H4 (cell line): ENCODE measurements at places on chromosomes 4 and X. TPM values are rescaled to one million over a fixed set of nuclear protein-coding genes. Genes with fewer than 3 reads are reported as not detected.

DNA sequence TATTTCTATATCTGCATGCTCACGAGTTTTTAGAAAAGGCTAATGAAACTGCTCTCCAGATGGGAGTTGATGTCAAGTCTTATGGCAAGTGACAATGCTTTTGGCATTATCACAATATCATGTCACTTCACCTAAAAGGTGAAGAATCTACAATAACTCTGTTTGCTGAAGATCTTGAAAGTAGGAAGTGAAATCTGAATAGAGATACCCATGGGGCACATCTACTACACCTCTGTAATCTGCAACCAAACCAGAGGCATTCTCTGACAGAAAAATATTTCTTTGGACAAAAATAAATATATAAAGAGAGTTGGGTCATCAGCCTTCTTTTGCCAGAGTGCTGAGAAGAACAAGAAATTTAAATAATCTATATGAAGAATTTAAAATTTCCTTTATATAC, 3.9 kb upstream of the VAMP7 start:
- no peak for DNase-seq

- no peak for DNase-seq
Observed at GRCh38 chr4:7448036-7448435, 13.3 kb upstream of the PSAPL1 start.

DNA sequence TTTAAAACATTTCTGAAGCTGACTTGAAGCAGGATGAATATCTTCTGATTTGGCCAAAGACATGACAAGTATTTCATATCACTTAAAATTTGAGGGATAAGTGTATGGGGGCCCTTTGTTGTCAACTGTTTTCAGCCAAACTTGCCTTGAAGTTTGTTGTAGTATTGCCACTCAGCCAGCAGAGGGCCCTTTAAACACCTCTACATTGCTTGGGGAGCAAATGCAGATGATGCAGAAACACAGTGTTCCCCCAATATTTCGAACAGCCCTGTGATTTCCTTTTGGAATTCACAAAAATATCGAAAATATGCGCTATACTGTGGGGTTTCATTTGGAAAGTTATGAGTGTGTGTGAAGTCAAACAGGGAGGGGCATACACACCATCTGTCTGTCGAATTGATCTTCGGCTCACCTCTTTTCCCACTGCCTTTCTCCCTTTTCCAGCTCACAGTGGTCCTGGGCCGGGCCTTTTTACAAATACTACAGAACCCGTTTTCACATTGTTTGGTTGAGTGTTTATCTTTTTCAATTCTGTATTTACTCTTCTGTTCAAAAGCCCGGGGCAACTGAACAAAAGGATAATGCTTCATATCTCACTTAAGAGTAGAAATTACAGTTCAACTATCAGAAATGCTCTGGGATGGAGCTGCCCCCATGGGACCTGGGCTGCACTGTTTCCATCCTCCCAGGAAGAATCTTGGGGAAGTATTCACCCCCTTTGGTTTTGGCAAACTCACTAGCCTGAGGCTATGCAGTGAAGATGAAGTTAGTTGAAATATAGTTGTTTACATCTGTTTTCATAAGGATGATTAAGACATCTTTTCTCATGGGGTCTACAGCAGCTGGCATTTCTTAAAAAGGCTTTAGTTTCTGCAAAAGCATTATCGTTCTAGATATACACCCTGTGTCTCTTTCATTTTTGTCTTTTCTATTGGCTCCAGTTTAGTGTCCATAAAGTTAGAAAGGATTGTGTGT, 137.6 kb downstream of the EGF start:
- peak; percentile 14 for DNase-seq

DNA sequence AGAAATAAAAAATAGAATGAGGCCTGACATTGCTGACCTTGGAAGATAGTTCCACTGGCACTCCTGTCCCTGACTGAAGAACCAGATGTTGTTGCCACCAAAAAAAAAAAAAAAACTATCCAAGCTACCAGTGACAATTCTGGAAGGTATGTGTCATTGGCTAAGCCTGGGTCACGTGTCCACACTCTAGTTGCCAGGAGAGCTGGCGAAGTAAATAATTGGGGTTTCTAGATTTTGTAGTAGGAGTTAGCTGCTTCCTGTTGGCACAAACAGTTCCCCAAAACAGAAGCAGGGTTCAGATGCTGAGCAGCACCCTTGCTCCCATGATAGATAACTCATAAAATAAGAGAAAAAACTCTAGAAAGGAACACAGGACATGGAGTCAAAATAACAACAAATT, 20.5 kb downstream of the MND1 start:
- DNase-seq, result no peak

GRCh38 chr4:139665690-139666529, at the start of gene MGST2:
Gene MGST2, plus strand, starts transcription at chr4:139665819. Its CDS starts 201 bp downstream, at chr4:139666020.
- no peak for DNase-seq

GRCh38 chrX:48467281-48467761, 2.7 kb downstream of the SLC38A5 start:
- no peak for DNase-seq

GRCh38 chr4:15737255-15737654, 34.4 kb downstream of the BST1 start:
- no peak for DNase-seq

- no peak for DNase-seq
Observed at GRCh38 chrX:154304846-154305245, 9.3 kb downstream of the TKTL1 start.

DNA sequence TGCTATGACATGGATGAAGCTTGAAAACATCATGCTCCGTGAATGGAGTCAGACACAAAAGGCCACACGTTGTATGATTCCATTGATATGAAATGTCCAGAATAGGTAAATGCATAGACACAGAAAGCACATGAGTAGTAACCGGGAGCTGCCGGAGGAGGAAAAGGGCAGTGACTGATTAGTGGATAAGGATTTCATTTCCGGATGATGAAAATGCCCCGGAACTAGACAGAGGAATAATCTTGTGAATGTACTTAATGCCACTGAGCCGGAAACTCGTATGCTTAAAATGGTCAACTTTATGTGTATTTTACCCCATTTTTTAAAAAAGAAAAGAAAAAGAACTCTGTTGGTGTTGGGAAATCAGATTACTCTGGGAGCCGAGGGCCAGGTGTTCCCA, 112.7 kb upstream of the FAM9B start:
- no peak for DNase-seq

DNA sequence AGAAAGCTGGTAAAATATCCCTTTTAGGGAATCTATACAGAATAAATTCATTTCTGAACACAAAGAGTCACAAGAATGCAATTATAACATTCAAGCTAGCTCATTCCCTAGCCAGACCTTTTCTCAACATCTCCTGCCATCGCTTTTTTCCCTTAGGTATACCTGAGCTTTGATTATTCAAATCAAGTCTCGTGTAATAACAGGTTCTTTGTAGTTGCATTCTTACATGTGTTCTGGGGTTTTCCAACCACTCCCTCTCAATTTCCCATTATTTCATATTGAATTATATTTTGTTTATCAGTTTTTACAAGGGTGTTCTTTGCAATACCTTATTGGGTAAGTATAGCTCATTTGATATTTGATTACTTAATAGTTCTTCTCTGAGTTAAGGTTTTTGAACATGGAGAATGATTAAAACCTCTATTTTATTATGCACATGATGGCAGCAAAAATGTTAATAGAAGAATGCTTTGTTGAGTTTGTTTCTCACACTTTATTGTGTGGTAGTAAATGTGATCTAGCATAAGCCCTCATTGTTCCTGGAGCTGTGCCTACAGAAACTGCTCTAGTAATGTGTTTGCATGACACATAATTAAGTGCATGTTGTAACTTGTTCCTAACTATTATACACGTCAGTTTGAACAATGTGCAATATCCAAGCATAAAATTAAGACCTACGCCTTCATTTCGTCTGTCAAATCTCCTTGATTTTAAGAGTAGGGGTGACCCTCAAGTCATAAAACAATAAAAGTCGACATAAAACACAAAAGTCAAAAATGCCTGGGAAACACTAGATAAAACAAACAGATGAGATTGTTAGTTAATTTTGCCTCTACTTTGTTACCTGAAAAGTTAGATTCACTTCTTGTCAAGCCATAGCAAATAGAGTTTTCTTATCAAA, 124.0 kb upstream of the POF1B start:
- no peak for DNase-seq

GRCh38 chr4:146095091-146095690, 80.3 kb upstream of the LSM6 start:
- DNase-seq, result peak; percentile 42

- no peak for DNase-seq
Observed at GRCh38 chrX:151736685-151737084, 2.1 kb downstream of the CNGA2 start.

DNA sequence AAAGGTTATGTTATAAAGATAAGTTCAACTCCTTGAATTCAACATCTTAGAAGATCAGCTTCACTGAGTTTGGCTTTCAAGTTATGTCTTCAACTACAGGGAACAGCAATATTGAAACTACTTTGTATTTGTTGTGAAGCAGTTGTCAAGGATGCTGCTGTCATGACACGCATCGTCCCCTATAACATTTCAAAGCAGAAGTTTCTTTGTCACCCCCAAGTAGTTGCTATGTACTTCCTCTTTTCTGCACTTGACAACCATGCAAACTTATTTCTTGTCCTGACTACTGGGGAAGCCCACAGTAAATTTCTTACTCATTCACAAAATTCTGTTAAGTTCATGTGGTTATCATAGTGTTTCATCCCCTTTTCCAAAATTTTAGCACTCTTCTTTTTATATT, 14.3 kb downstream of the ANTXR2 start:
- no peak for DNase-seq

- DNase-seq, result peak; percentile 77
Observed at GRCh38 chr4:84680956-84681355, 98.0 kb downstream of the CDS1 start.

DNA sequence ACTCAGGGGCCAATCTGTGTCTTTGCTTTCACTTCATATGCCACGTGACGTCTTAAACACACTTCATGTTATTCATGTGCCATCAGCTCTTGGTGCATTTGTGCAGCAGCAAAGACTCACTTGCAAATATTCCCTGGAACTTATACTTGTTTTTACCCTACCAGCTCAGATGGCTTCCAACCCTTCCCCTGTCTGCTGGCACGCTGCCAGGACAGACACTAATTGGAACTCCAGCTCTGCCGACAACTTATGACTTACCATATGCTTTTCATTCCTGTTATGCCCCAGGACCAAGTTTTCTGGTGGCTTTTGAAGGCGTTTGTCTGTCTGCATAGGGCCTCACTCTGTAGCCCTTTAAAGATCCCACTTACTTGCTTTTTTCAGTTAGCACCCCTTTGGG, 261.7 kb upstream of the GNPDA2 start:
- DNase-seq, result no peak

DNA sequence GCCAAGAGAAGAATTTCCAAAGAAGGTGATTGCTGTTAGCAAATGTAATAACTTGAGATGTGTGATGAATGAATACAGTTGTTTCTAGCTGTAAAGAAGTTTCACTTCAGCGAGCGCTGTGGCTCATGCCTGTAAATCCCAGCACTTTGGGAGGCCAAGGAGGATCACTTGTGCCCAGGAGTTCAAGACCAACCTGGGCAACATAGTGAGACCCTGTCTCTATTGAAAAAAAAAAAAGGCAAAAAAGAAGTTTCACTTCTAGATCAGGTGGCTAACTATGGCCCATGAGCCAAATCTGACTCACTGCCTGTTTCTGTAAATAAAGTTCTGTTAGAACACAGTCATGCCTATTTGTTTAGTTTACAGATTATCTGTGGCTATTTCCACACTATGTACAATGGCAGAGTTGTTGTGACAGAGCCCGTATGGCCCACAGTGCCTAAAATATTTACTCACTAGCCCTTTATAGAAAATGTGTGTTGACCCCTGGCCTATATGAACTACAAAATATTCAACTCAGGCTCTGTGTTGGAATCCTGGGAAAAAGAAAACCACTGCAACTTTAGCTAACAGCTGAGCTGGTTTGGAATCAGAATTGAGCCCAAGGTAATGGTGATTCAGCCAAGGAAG, 54.1 kb upstream of the PRPS1 start:
- DNase-seq, result peak; percentile 86

- no peak for DNase-seq
Observed at GRCh38 chr4:151905197-151905596, 144.4 kb upstream of the GATB start.

- DNase-seq, result peak; percentile 37
Observed at GRCh38 chrX:71859637-71860036, 51.0 kb upstream of the NHSL2 start.

DNA sequence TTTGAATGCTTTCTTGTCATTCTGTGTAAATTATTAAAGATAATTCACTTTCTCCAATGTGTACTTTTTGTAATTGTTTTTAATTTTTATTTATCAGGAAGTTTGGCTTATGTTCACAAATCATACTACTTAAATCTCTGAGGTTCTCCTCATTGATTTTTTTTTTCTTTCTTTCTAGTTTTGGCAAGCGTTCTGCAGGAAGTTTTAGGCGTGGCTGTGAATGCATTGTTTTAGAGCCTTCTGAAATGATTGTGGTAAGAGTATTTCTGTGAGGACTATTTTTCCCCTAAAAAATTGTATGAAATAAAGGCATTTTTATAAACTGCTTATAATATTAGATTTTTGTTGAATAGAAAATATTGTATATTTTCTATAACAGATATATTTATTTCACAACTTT, 135.8 kb downstream of the RAPGEF2 start:
- DNase-seq, result no peak

GRCh38 chr4:4395849-4396627, 9.1 kb downstream of the NSG1 start:
- peak; percentile 82 for DNase-seq

DNA sequence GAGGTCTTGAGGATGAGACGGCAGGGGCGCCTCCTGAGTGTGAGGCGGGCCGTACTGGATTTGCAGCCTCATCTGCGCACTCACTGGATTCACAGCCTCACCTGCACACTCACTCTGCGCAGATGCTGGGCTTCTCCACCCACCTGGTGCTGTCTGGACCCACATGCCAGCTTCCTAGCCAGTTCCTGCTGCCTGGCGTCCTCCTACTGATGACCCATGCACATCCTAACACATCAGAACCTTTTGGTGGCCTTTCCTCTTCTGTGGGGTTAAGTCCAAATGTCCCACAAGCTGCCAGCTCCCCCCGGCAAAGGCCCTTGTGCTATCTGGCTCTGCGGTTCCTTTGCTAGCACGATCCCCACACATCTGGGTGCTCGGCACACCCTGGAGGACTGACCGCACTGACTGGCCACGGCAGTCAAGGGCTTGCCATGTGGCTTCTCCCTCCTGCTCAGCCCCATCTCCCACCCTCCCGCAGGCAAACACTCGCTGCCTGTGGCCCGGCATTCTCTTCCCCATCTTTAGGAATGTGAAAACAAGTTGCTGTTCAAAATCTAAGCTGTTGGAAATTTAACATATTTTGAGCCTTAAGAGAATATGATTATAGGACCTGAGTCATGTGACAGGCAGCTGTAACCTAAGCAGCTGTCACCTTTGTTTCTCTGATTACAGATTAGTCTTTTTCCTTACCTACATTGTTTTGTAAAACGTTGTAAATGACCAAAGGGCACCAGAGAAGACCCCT, 39.4 kb upstream of the AFAP1 start:
- no peak for DNase-seq

The MAPK10 gene
- total RNA-seq, result 3.8 and 8.1 TPM in 2 replicates

The SMR3B gene
- not detected in 2 replicates for total RNA-seq

The APBB2 gene
- total RNA-seq, result 25.5 and 25.7 TPM in 2 replicates

The PGRMC1 gene
- 326 and 330 TPM in 2 replicates for total RNA-seq

The VEGFC gene
- 12.2 and 15.1 TPM in 2 replicates for total RNA-seq

The HPGDS gene
- not detected in 2 replicates for total RNA-seq

The MAMLD1 gene
- total RNA-seq, result 0.35 and 1.6 TPM in 2 replicates

The TMEM271 gene
- 0.08 TPM in 1 of 2 replicates, not detected in the other for total RNA-seq

The C4orf51 gene
- not detected in 2 replicates for total RNA-seq

The ZNF630 gene
- total RNA-seq, result 4.4 and 4.5 TPM in 2 replicates

The STBD1 gene
- 2.0 and 3.6 TPM in 2 replicates for total RNA-seq

The HSPA4L gene
- 7.0 and 7.2 TPM in 2 replicates for total RNA-seq
